Naive thymus-derived CD8-positive, alpha-beta T cell (primary cell): ENCODE measurements at places on chromosomes 7 and 10.

DNA sequence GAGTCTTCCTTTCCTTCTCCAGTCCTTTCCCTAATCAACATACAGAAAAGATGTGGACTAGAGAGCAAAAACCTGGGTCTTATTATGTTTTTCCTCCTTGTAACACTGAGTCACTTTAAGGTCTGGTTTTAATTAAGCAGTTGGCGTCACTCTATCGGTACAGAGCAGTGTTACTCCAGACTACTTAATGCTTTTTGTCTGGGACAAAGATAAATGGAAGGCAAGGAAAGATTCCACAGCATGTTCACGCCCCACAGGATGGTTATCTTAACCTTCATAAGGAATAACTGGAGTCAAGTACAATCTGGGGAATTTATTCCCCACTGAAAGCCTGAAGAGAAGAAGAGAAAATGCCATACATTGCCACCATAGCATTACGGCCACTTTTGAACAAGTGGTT, 145.7 kb downstream of the ELAPOR2 start:
- DNase-seq = no peak

DNA sequence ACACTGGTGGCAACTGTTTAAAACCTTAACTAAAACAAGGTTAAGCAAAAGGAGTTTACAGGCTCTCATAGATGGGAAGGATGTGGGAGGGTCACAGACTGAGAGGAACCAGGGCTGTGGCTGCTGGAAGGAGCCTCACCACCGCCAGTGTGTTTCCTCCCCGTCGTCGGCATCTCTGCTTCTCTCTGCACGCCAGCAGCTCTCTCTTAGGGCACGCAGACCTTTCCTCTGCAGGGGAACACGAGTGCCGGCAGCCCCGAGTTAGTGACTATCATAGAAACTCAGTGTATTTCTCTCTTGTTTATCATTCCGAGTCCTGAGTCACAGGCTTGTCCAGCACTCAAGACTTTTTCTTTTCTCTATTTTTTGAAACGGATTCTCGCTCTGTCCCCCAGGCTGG, 8.1 kb upstream of the SH2D4B start:
- peak; percentile 29 for DNase-seq

- no peak for DNase-seq
Observed at GRCh38 chr7:78542981-78543380, 744.4 kb downstream of the PHTF2 start.

DNA sequence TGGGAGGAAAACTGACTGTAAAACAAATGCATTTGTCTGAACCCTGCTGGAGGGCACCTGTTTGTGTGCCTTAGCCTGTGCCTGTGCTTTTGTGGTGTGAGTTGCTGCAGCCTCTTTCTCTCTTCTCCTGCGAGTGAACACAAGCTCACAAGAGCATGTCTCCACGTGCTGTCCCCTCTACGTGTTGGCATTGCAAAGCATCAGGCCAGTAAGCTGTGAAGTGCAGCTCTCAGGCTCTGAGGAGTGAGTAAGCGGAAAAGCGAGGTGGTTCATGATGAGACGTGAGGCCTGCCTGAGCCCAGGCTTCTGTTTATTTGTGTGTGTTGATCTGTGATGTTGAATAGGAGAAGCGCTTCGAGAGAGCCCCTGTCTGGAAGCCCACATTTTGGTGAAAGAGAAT, 85.6 kb upstream of the PDCD4 start:
- DNase-seq = no peak

- no peak for DNase-seq
Observed at GRCh38 chr10:124357561-124357885, 61.2 kb downstream of the OAT start.
